ENCODE measurements at places on chromosomes 7 and 10.

- DNase-seq: peak; percentile 52
These were observed 256.6 kb upstream of the GLI3 start for GRCh38 chr7:42493436-42494198.

DNA sequence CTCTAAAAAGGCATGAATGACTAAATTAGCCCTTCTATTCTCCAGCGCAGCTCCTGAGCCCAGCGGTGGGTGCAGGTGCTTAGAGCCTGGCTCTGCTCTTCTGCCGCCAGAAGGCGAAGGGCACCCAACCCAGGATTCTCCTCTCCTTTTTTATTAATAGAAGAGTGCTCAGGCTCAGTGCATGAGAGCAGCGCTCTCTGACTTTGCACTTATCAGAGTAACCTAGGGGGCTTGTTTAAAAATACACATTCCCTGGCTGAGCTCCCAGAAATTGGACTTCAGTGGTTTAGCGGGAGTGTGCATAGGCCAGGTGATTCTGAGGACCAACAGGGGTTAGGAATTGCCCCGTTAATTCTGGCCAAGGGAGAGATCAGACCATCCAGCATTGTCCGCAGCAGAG lies 1.7 kb upstream of the PFKP start:
- no peak for DNase-seq

- DNase-seq: no peak
These were observed 61.0 kb downstream of the KLHDC10 start for GRCh38 chr7:130131191-130131834.

DNA sequence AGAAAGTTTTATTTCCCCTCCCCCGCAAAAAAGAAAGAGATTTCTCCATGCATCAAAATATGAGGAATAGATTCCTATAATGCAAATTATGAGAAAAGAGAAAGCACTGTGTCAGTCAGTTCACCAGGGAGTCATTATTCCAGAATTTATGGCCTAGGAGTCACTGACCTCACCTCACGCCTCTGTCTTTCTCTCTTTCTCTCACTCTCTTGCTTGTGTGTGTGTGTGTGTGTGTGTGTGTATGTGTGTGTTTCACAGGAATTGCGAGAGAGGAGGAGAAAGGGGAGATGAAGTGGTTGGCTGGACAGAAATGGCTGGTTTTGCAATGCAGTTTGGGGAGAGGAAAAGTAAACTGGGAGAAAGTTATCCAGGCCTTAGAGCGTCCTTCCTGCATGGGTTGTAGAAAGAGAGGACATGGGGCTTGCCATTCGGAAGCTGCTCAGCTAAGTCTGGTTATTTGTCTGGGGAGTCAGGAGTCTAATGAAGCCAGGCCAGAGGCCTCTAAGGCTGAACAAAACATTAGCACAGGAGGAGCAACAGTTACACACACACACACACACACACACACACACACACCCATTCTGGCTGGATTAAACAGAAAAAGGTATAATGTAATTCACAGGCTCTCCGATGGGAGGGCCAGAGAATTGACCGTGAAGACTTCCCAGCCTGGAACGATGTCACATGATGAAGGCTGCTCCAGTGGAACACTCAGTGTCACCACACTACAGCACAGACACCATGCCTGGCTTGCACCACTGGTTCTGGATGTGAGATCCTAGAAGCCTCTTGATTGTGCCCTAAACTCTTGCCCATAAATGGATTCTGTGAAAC lies 12.8 kb upstream of the FFAR4 start:
- no peak for DNase-seq

GRCh38 chr7:127786184-127786583 lies 134.2 kb downstream of the SND1 start:
- DNase-seq: no peak

DNA sequence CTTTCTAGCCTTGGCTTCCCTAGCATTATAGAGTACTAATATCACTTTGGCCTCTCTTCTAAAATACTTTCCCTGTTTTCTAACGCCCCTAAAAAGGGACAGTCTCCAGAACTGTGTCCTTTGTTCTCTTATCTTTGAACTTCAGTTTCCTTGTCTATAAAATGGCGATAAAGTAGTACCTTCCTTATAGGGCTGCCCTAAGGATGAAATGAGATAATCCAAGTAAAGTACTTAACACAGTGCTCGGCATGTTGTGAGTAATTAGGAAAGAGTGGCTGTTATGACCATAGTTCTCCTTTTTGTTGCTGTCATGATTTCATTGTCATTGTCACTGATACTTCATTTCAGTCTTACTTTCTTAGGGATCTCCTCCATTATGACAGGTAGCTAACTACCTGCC lies 114.7 kb downstream of the EXOC4 start:
- no peak for DNase-seq

GRCh38 chr7:92699560-92699959 lies 109.4 kb upstream of the FAM133B start:
- no peak for DNase-seq

DNA sequence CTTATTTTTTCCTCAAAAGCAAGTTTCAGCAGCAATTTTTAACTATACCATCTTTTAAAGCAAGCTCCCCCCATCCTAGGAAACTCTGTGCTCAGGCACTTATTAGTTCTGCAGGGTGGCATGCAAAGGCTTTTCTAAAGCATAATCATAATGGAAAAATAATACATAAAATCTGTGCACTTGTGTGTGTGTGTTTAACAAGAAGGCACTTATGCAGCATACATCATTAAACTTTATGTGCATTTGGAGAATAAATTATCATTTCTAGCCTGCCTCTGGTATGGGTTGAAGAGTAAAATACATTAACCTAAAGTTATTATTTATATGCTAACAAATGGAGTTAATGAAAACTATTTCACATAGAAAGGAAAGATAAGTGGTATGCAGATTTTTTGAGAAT lies 5.6 kb upstream of the RASSF4 start:
- DNase-seq: no peak

GRCh38 chr7:71770269-71770907 lies 638.4 kb downstream of the GALNT17 start:
- DNase-seq: no peak

DNA sequence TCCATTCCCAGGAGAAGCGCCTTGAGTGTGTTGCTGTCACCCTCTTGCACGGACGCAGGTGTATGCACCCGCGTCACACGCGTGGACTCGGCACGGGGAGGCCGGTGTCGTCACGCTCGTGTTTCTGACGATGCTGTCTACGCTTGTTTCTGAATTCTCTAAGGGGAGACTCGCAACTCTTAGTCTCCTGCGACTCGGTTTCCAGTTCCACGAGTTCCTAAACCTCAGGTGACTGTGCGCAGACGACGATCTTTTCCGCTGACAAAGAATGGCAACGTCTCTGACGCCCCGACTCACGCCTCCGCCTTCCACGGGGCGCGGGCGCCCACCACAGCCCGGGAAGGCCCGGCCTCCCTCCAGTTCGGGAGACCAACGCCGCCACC lies 579 bp downstream of the IDI1 start:
- peak; percentile 28 for DNase-seq

GRCh38 chr7:22826593-22826992 lies 3.9 kb upstream of the TOMM7 start:
- no peak for DNase-seq

GRCh38 chr10:72337039-72337629 lies 17.6 kb downstream of the DNAJB12 start:
- no peak for DNase-seq

DNA sequence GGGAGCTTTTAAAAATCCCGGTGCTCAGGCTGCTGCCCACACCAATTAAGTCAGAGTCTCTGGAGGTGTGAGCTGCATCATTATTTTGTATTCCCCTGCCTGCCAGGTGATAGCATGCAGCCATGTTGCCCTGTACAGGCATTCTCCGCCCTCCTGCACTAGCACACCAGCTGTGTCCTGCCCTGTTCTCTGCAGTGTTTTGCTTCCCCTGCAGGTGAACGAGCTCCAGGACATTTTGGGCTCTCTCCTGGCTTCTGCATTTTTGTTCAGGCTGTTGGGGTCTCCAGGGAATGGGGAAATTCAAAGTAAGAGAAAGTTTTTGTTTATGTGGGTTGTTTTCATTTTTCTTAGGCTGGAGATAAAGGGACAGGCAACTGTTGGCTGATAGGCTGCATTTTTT lies 271.0 kb upstream of the COBL start:
- DNase-seq: no peak

DNA sequence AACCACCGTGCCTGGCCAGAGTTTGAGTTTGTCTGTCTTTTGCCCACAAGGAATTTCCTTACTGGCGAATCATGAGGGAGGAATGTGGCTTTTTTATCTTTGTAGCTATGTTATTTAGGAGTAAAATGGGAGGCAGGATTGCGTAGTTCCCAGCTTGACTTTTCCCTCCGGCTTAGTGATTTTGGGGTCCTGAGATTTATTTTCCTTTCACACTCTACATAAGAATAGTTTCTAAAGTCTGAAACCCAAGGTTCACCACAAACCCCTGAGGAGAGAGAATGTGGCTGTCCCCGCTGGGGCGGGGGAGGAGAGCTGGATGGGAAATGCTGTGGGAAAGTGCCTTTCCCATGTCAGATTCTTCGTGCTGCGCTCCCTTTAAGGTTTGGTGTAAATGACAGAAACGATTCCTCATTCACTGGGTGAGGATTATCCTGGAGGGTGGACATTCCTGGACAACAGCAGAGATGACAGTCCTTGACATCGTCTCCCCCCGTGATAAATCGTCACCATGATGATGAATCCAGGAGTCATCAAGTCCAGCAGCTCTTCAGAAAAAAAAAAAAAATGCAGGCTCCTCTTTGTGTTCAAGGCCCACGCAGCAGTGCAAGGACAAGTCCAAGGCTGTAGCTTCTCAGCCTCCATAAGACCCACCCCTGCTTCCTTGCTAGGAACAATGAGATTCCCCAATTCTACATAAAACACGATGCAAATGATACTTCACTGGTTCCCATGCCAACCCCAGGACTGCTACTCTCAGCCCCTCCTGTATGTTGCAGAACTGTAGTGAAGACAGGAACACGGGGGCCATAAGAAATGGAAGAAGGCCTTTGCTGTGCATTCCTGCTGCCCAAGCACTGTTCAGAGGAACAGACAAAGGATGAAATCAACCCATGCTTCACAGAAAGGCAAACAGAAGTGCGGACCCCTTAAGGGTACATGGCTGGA lies 233.1 kb downstream of the CCDC3 start:
- DNase-seq: no peak

- no peak for DNase-seq
These were observed 213.9 kb downstream of the MAD1L1 start for GRCh38 chr7:2018569-2019460.

- no peak for DNase-seq
These were observed 4.7 kb downstream of the PLAC9 start for GRCh38 chr10:80137031-80137862.

DNA sequence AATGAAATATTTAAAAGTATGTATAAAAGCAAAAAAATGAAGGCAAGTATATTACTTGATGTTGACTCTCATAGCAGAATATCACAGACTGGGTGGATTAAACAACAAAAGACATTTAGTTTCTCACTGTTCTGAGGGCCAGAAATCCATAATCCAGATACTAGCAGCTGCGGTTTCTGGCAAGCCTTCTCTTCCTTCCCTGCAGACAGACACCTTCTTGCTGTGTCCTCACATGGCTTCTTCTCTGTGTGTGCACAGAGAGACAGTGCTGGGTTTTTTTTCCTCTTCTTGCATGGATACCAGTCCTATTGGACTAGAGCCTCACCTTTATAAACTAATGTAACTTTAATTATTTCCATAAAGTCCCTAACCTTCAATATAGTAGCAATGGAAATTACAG lies 127.9 kb upstream of the AKR1E2 start:
- no peak for DNase-seq

DNA sequence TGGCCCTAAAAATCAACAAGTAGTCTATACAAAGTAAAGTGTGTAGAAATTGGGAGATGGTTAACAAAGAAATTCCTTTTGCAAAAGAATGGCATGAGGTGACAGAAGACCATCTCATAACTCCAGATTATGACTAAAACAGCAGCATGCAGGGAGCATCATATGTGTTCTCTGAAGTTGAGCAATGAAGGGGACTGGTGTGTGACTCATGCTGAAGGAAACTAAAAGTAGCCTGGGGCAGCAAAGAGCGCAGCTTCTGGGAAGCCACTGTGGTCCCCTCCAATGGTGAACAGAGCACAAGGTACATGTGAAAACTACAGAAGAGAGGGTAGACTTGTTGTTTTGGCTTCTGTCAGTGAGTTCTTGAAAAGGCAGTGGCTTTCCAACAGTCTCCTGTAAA lies 133.4 kb downstream of the MACC1 start:
- DNase-seq: no peak

GRCh38 chr10:33248638-33249037 lies 85.8 kb downstream of the NRP1 start:
- DNase-seq: no peak

GRCh38 chr10:46787321-46787615 lies 124.0 kb upstream of the PTPN20 start:
- DNase-seq: no peak

DNA sequence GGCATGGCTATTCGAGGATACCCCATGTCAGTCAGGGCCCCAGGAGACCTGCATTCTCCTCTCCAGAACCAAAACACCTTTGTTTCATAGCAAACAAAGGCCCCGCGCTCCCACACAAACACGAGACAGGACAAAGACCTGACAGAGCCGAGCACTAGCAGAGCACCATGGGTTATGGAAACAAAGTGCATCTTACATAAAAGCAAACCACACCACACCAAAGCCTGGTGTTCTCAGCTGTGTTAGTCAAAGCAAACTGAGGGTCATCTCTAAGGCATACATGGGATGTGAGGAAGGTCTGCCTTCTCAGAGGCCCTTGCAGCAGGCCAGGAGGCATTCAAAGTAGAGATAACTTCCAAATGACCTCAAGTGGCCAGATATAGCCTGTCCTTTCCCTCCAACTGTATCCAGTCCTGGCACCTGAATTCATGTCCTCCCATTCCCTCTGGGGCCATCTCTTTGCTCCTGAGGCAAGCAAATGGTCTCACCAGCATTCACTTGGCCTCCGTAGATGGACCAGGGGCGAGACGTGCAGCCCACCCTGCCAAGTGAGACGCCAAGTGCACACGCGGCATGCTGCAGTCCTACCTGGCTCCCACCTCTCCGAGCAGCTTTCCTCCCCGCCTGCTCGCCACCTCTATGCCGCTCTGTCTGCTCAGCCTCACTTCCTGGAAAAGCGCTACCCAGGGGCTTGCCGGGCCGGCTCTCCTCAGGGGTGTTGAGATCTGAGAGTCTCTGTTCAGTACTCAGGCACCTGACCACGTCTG lies 45.3 kb upstream of the PDLIM1 start:
- DNase-seq: no peak

DNA sequence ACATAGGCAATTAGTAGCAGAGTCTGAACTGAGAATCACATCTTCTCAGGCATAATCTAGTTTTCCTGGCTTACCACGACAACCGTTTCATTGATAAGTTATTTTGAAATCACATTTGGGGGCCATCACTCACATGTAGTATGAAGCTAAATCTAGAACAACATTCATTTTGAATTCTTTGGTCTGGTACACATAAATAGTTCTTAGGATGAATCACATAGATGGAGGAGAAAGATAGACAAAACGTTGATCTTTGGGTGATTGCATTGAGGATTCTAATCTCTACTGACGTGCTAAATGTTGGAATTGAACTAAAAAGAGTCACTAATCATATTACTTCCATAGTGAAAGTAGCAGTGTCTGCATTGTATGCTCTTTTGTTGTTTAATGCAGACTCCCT lies 1022.6 kb downstream of the LRMDA start:
- DNase-seq: no peak

- DNase-seq: no peak
These were observed 13.7 kb upstream of the PDLIM1 start for GRCh38 chr10:95304463-95304862.

GRCh38 chr7:18905316-18905943 lies 212.0 kb downstream of the TWIST1 start:
- no peak for DNase-seq

GRCh38 chr7:50552921-50553320 lies 12.3 kb downstream of the DDC start:
- DNase-seq: no peak

Data from left renal cortex interstitium (tissue), 4 donors.